Hippocampal formation (tissue), 2 donors: ENCODE measurements at places on chromosomes 16 and 17.

GRCh38 chr16:69709456-69710084, 16.8 kb downstream of the NQO1 start:
- DNase-seq: no peak

DNA sequence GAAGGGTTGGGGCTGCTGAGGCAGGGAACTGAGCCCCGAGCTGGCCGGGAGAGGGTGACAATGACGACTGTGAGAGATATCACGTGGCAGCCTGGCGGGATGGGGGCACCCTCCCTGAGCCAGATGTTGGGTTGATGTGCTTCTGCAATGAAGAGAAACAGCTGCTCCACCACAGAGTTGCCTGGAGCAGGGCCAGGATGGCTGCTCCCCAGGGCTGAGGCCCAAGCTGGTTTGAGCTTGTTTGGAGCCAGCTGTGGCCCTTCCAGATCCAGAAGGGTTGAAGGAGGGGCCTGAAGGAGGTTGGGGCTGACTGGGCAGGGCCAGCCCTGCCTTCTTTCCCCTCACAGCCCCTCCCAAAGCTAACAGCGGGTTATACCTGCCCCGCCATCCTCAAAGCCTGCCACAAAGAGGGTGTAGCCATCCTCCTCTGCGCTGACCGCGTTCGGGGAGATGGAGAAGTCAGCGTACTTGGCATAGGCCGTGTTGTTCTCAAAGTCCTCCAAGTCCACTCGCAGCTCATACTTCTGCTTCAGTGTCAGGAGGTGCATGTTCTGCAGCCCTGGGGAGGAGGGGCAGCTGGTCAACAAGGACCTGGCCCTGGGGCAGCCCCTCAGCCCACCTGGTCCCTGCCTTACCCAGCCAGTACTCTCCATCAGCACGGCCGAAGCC, 2.1 kb downstream of the MFAP4 start:
- DNase-seq: peak; percentile 90

- DNase-seq: no peak
Observed at GRCh38 chr17:17830269-17830567, 6.6 kb downstream of the SREBF1 start.

GRCh38 chr16:58366247-58367031, 25.8 kb upstream of the GINS3 start:
- DNase-seq: no peak

DNA sequence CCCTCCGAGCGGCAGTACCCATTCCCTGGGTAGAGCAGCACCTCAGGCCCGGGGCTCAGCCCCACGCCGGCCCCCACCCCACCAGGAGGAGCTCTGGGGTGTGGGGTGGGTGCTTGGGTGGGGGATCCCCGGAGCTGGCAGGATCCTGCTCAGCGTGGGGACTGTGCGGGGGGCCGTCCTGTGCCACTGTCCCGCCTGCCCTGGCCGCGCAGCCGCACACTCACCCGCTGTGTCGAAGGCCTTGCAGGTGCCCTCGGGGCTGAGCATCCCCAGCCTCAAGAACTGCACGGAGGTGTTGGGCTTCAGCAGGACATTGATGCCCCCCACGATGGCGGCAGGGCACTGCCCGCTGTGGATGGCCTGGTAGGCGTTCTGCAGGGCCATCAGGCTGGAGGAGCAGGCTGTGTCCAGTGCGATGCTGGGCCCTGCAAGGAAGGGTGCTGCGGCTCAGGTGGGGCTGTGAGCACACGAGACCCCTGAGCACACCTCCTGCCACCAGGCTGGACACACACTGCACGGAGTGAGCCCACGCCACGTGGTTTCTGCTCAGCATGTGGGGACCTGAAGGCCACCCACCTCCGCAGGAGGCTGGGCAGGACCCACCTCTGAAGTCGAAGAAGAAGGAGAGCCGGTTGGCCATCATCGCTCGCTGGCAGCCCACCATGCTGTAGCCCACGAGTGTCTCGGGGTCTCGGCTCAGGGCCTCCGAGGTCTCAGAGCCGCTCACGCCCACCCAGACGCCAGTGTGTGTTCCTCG, 4.9 kb downstream of the FASN start:
- DNase-seq: no peak

DNA sequence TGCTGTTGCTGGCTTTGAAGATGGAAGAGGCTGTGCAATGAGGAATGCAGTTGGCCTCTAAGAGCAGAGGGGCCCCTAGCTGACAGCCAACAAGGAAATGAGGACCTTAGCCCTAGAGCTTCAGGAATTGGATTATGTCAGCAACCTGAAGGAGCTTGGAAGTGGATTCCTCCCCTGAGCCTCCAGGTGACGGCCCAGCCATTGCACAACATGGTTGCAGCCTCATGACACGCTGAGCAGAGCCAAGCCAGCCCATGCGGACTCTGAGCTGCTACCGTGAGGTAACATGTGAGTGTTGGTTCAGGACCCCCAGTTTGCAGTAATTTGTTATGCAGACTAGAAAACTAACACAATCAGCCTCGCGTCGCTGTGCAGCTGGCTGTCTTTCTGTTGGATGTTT, 20.2 kb downstream of the CCDC42 start:
- DNase-seq: no peak

GRCh38 chr17:79702034-79702433, 28.7 kb upstream of the ENPP7 start:
- no peak for DNase-seq

- no peak for DNase-seq
Observed at GRCh38 chr17:6166492-6167179, 96.5 kb downstream of the WSCD1 start.
